ENCODE measurements at places on chromosomes 5 and 9.
A peak's percentile ranks its signal among the peaks of the same experiment; 100 is the strongest.

- ATAC-seq: no peak
Observed at GRCh38 chr5:110258460-110259216, 467.8 kb downstream of the TMEM232 start.

DNA sequence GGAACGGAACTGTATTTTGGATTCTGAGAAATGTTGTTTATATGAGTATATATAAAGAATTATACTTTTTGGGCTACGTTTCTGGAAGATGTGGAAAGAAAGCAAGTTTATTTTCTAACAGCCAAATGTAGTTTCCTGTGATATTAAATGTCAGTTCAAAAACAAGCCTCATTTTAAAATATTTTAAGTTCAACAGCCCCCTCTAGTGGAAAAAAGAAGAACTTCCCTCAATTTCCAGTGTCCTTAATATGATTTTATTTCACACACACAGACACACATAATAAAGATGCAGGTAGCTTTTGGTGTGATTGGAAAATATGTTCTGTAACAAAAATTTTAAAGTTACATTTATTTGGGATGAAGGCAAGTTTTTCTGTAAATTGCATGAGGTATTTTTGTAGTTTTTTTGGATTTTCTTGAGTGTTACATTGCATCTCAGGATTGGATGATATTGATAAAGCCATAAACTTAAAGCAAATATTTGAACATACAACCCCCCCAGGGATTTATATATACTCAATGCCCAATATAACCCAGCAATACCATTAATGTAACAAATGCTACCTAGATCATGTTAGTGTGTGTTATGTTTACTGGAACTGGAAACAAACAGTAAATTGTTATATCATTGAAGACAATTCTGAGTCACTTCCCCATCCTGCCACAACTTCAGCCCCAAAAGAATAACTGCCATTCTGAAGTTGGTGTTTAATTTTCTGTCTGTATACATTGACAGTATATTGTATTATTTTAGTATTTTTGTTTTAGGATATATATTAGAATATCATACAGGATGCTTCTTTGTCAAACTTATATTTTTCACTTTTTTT lies 54.0 kb downstream of the CCDC171 start:
- ATAC-seq: no peak

DNA sequence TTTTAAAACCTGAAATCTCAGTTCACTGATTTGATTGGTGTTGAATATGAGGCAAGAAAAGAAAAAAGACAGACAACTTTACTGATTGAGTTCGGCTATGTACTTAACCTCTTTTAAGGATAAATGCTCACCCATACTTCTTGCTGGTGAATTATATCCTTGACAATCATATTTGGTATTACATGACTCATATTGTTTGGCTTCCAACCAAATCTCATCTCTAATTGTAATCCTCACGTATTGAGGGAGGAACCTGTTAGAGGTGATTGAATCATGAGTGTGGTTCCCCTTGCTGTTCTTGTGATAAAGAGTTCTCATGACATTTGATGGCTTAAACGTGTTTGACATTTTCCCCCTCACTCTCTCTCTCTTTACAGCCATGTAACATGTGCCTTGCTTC lies 255.6 kb upstream of the IZUMO3 start:
- ATAC-seq: no peak

DNA sequence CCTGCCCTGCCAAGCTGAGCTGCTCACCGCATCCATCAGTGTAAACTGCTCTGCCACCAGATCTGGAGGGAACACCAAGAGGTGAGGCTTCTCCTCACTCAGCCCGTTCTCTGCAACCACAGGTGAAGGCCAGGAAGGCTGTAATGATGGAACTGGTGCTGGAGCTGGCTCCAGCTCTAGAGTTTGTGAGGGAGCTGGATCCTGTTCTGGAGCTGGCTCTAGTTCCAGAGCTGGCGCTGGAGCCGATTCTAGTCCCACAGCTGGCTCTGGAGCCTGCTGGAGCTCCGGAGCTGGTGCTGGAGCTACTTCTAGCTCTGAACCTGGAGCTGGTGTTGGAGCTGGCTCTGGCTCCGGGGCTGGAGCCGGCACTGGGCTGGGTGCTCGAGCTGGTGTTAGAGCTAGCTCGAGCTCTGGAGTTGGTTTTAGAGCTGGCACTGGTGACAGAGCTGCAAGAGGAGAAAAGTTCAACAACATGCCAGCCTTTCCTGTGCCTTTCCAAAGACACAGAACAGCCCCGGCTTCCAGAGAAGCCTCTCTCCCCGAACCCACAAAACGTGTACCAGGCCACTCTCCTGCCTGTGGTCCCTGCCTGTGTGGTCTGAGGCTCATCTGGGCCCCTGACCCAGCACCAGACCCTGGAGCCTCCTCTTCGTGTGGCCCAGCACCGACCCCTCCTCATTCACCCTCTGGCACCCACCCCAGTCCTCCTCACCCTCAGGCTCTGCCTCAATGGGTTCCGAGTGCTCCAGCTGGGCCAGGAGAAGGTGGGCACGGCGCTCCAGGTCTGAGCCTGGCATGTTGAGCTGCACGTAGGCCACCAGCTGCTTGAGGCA lies 12.9 kb downstream of the RALGDS start:
- ATAC-seq: no peak

- no peak for ATAC-seq
Observed at GRCh38 chr5:138903130-138903775, 28.1 kb upstream of the LRRTM2 start.

DNA sequence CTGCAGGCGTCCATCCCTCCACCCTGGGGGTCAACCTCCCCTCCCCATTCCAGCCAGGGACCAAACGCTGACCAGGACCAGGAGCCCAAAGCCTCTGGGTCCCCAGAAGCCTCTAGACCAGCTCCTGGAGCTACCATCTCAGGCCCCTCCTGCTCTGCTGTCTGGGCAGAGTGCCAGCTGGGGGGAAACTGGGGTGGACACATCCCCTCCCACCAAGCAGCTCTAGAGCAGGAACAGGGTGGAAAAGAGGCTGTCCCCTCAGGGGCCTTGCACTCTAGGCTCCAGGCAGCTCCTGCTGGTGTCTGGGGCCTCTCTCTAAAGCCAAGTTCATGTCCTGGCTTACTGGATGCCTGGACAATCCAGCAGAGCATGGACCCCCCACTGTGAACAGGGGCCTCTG lies 4.4 kb downstream of the SSNA1 start:
- no peak for ATAC-seq

- ATAC-seq: peak; percentile 54
Observed at GRCh38 chr9:128393145-128393775, 22.1 kb downstream of the URM1 start.

DNA sequence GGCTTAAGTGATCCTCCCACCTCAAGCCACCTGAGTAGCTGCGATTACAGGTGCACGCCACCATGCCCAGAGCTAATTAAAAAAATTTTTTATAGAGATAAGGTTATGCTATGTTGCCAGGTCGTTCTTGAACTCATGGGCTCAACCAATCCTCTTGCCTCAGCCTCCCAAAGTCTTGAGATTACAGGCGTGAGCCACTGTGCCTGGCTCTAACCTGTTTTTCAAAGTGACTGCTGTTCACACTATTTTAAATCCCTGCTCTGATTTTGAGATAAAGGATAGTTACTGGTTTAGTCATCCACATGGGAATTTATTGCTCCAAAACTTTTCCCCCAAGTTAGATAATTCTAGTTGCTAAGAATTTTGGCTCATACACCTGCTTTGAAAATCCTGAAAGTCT lies 48.2 kb upstream of the MTMR12 start:
- ATAC-seq: no peak

GRCh38 chr9:112174965-112175795 lies at the start of gene SUSD1:
SUSD1 (minus strand) TSS chr9:112175297; CDS start chr9:112175235, 62 bp downstream.
- ATAC-seq: peak; percentile 79

- ATAC-seq: peak; percentile 12
Observed at GRCh38 chr5:115180165-115180709, 10.5 kb upstream of the TRIM36 start.

- no peak for ATAC-seq
Observed at GRCh38 chr9:125633116-125633745, 73.8 kb downstream of the MAPKAP1 start.

DNA sequence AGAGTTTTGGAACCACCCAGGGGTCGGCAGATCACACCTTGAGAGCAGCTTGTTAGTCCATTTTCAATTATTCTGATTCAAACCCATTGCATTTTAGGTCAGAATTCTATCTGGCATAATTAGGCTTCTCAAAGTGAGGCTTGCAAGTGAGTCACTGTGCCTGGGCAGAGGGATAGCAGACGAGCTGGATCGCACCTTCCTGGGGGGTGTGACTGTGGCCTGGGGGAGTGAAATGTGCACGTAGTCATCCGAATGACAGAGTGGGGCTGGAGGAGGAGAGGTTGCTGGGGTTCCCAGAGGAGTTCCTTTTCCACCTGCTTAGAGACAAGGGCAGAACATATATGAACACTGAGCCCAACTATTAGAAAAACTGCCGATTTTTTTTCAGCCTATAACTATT lies 31.7 kb downstream of the SPACA9 start:
- no peak for ATAC-seq

- peak; percentile 19 for ATAC-seq
Observed at GRCh38 chr5:42993516-42994245, 46.4 kb downstream of the ANXA2R start.

DNA sequence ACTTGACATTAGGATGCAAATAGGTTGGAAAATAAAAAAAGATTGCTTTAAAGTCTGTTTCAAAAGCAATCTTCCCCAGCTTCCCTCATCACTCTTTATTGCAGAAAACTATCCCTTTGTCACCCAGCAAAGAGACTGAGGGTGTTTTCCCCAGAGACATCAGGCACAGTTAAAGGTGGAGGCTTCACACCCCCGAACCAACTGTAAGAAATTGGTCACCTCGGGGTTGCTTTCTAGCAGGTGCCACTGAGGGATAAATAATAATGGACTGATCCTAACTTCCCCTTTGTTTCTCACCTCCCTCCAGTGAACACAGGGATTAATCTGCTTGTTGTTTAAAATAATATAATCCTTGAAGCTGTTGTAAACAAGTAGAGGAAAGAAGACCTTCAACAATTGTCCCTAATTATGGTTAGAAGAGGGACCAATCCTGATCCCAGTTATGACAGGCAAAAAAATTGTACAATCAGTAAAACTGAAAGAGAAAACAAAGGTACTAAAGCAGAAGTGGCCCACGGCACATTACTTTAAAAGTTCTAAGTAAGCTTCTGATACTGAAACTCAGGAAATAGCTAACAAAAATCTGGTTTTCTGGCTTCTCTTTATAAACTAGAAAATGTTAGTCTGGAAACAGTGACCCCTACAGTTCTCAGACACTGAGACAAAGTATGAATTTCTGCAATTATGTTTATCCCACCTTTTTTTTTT lies 6.6 kb upstream of the PCSK1 start:
- peak; percentile 89 for ATAC-seq

- ATAC-seq: no peak
Observed at GRCh38 chr5:139889410-139889809, 93.8 kb downstream of the PSD2 start.

GRCh38 chr5:72454996-72455395 lies 52.2 kb downstream of the ZNF366 start:
- no peak for ATAC-seq

DNA sequence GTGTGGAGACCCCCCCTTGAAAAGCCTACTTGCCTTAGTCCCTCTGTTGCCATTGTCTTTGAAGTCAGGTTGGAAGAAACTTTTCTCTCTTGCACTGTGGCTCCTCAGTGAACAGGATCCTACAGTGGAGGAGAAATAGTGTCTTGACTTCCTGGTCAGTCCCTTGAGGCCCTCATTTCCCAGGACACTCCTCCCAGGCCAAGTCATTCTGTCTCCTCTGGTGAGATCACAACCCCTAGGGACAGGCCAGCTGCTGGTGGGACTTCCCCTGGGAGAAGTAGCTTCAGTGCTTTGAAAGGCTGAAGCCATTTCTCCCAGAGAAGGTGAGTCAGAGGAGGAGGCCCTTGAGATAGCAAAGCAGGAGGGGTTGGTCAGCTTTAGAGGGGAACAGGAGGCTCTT lies 10.1 kb upstream of the GRIA1 start:
- peak; percentile 31 for ATAC-seq

GRCh38 chr5:1637639-1638481 lies 114.1 kb upstream of the LPCAT1 start:
- ATAC-seq: no peak

- no peak for ATAC-seq
Observed at GRCh38 chr9:70811638-70812037, 309.8 kb downstream of the TRPM3 start.

- no peak for ATAC-seq
Observed at GRCh38 chr9:14899815-14900193, 10.4 kb downstream of the FREM1 start.

DNA sequence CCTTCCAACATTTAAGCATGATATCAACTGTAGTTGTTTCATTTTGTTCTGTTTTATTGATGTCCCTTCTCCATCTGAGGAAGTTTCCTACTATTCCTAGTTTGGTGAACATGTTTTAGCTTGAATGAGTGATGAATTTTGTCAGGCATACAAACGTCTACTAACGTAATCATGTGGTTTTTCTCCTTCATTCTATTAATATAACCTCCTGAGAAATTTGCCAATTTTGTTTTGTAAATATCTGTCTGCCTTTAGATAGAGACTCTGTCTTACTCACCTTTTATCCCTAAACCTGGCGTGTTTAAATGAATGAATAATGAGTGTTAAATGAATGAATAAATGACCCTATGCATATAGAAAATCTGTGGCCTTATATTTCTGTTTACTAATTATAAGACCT lies 26.5 kb upstream of the NREP start:
- no peak for ATAC-seq

- no peak for ATAC-seq
Observed at GRCh38 chr5:135387629-135387960, 11.4 kb downstream of the MACROH2A1 start.

- ATAC-seq: no peak
Observed at GRCh38 chr9:124480621-124480981, 26.6 kb downstream of the NR5A1 start.

- ATAC-seq: no peak
Observed at GRCh38 chr5:117236941-117237340, 662.3 kb upstream of the SEMA6A start.

All from stimulated activated memory B cell treated with anti-CD40 and anti-IgM and Interleukin-4, amounts not matched to agents 10 μg/mL and 1 μg/mL and 100 μg/mL, for 72 hours (primary cell).